Osteoblast (primary cell): ENCODE measurements at places on chromosomes 16 and 17. TPM values are rescaled to one million over a fixed set of nuclear protein-coding genes. Genes with fewer than 3 reads are reported as not detected.

HS3ST3A1 gene
- 7.1 and 8.3 TPM in 2 replicates for total RNA-seq

SYNGR2 gene
- 1.5 and 3.3 TPM in 2 replicates for total RNA-seq

CNGB1 gene
- total RNA-seq: not detected in 2 replicates

SPIRE2 gene
- total RNA-seq: 0.72 and 1.5 TPM in 2 replicates

MT4 gene
- total RNA-seq: not detected in 2 replicates

CNTD1 gene
- total RNA-seq: 0.88 TPM in 1 of 2 replicates, not detected in the other

ZNRF1 gene
- total RNA-seq: 19.9 and 20.6 TPM in 2 replicates

DNA sequence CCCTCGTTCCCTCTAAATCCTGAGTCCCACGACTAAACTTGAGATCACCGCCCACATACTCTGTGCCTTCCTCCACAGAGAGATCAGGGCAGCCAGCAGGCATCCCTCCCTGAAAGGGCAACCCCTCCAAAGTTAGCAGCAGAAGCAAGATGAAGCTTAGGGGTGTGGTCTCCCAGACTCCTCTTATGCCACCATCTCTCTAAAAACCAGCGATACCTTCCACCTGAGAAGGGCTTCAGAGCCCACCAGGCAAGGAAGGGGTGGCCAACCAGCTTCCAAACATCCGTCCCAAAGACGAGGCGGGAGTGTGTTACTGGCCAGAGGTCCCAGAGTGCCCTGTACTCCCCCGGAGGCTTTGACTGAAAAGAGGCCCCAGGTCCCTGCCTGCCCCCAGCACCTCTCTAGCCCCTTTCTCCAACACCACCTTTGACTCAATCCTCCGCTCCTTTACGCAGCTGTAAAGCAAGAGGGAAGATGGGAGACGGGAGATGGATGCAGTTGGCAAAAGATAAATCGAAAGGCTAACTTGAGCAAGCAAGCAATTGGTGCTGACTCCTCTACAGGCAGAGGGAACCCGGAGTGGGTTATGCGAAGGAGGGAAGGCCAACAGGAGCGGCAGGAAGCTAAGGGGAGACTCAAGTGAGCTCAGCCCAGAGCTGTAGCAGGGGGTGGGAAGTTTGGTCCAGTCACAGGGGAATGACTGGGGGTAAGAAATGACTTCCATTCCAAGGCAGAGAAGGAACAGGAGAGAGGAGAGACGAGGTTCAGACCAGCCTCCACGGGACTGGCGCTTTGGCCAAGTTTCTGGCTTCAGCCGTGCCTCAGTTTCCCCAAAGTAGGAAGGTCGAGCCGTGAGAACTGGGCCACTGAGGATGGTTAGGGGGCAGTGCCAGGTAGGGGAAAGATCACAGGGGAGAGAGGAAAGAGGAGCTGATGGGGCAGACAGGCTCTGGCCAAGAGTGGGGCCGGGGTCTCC is 1.0 kb downstream of the ST3GAL2 start:
- DNase-seq: peak; percentile 96

GRCh38 chr17:45372325-45372869 is 55.6 kb upstream of the MAP3K14 start:
- no peak for DNase-seq

DNA sequence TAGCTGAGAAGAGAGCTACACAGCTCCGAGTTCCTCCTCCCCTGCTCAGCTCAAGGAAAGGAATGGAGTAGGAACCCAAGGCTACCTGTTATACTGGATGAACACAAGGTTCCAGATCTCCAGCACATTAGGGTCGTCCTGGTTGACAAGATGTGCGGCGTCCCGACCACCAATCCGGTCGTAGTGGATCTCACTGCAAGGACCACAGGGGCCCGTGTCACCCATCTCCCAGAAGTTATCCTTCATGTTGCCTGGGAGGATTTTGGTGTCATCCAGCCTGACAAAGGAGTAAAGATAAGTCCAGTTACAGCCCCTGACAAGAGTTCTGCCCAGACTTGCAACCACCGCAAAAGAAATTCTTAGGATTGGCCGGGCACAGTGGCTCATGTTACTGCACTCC is 17.6 kb downstream of the AARS1 start:
- DNase-seq: no peak

- DNase-seq: peak; percentile 73
Measured at GRCh38 chr17:74970395-74970794, 2.2 kb downstream of the HID1 start.

- peak; percentile 84 for DNase-seq
Measured at GRCh38 chr17:42118545-42118944, 2.6 kb downstream of the KAT2A start.

- peak; percentile 84 for DNase-seq
Measured at GRCh38 chr17:16106161-16106891, 106.7 kb downstream of the TTC19 start.

DNA sequence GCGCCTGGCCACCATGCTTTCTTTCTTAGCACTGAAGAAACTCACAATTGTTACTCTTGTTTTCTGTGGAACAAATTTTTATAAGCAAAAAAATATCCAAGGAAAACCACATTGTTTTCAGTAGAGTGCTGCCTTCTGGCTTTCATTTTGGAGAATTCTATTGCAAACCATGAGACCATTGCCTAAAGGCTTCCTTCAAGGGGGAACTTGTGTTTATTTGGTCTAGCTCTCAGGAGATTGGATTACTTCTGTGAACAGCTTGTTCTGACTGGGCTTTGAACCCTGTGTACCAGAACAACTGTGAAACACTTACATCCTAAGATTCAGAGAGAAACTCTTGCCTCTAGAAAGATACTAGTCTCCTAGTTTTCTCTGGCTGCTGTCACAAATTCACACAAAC is 32.1 kb downstream of the TOM1L1 start:
- DNase-seq: no peak

DNA sequence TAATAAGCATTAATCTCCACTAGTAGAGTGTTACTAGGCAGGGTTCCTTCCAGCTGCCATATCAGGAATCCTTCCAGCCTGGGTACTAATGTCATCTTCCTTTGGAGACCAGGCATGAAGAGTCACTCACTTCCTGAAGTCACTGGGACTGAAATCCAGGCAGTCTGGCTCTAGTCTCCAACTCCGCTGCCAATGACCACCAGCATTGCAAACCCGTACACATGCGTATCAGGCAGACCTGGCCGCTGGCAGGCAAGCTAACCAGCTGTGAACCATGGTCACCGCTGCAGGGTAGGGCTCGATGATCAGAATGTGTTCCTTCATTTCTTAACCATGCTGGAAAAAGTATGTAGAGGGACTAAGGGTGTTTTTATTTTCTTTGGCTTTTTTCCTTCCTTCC is 255.5 kb downstream of the CDH13 start:
- no peak for DNase-seq

- DNase-seq: no peak
Measured at GRCh38 chr16:50880926-50881325, 139.0 kb downstream of the CYLD start.

- no peak for DNase-seq
Measured at GRCh38 chr16:72221630-72222024, 49.7 kb upstream of the PMFBP1 start.

- no peak for DNase-seq
Measured at GRCh38 chr17:2615882-2616281, 22.4 kb downstream of the PAFAH1B1 start.

DNA sequence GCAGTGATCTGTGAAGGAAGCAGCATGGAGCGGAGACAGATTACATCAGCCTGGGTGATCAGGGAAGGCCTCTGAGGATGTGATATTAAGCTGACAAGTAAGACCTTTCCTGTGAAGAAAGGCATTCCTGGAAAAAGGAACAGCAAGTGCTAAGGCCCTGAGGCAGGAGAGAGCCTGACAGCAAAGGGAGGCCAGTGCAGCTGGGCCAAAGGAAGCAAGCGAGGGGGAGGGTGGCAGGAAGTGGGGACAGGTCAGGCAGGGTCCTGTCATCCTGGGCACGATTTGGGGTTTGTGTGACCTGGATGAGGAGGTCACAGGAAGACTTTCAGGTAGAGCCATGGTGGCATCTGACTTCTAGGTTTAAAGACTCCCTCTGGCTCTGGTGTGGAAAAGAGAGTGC is 12.3 kb downstream of the CPNE2 start:
- peak; percentile 82 for DNase-seq

DNA sequence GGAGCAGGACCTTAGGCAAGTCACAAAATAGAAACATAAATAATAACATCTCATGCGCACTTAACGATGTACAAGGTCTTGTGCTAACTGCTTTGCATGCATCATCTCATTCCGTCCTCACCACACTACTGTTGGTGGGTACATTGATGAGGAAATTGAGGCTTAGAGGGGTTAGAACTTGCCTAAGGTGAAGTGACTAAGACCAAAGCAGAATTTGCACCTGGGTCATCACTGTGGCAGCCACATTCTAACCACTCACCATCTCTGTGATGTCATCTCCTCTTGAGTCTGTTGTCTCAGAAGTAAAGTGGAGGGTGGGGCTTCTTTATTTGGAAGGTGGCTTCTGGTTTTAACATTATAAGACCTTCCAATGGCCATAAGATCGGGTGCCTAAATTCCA is 20.4 kb upstream of the TRIM25 start:
- no peak for DNase-seq

- no peak for DNase-seq
Measured at GRCh38 chr16:81469710-81470535, 25.3 kb downstream of the CMIP start.
